ENCODE measurements at places on chromosomes 12 and 14. TPM values are rescaled to one million over a fixed set of nuclear protein-coding genes. Genes with fewer than 3 reads are reported as not detected.

Gene MTHFD1
- 114 TPM for total RNA-seq

Gene WDR89
- total RNA-seq, result 17.0 TPM

Gene NEMF
- total RNA-seq, result 55.7 TPM

Gene FAM186B
- 0.22 TPM for total RNA-seq

Gene ADGRD1
- total RNA-seq, result 0.11 TPM

Gene AMN1
- 11.2 TPM for total RNA-seq

Gene GPD1
- total RNA-seq, result not detected

Gene MGP
- total RNA-seq, result 45.0 TPM

Gene GPRC5D
- total RNA-seq, result not detected

Gene LTBP2
- total RNA-seq, result 134 TPM

Gene ARHGAP9
- 0.12 TPM for total RNA-seq

Gene KRT85
- total RNA-seq, result not detected

Gene YLPM1
- total RNA-seq, result 37.4 TPM

Gene ZNF891
- total RNA-seq, result 1.00 TPM

Gene TESPA1
- not detected for total RNA-seq

Gene ARHGEF40
- 42.8 TPM for total RNA-seq

Gene KLRB1
- total RNA-seq, result not detected

Gene ANP32D
- not detected for total RNA-seq

Gene PTPRB
- total RNA-seq, result 3.1 TPM

Gene FSCB
- total RNA-seq, result 0.12 TPM

Gene LRRC43
- 0.11 TPM for total RNA-seq

Data from uterine smooth muscle cell (primary cell).